ENCODE measurements at places on chromosomes 12 and 14.

DNA sequence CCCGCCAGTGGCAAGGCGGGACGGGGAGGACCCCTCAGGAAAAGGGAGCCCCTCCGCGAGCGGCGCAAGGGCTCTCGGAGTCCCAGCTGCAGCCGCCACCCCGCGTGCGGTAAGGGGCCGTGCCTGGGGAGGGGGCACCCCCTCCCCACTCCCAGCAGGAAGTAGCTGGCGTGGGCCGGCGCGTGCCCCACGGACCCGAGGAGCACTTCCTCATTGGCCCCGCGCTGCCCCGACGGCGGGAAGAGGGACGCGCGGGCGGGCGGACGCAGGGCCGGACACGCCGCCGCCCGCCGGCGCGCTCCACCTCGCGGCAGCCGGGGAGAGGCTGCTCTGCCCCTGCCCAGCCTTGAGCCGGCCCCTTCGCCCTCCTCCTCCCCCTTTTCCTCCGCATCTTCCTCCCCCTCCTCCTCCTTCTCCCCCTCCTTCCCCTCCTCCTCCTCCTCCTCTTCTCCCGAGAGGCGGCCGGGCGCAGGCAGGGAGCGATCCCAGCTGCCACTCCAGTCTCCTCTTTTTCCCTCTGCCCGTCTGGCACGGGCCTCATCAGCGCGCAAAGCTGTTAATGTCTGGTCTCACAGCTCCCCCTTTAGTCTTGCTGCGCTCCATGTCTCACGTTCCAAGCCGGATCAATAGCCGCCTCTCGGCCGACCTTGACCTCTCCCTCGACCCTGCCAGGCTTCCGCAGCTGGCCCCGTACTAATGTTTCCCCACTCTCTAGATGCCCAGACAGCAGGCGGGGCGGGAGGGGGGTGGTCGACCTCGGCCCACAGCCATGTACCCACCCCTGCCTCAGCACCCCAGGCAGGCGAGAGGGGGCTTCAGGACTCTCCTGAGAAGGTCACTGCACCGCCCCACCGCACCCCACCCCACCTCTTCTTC lies 2.6 kb upstream of the BCL11B start:
- no peak for DNase-seq

GRCh38 chr14:92400579-92401444 lies 77.8 kb downstream of the SLC24A4 start:
- peak; percentile 9 for DNase-seq

DNA sequence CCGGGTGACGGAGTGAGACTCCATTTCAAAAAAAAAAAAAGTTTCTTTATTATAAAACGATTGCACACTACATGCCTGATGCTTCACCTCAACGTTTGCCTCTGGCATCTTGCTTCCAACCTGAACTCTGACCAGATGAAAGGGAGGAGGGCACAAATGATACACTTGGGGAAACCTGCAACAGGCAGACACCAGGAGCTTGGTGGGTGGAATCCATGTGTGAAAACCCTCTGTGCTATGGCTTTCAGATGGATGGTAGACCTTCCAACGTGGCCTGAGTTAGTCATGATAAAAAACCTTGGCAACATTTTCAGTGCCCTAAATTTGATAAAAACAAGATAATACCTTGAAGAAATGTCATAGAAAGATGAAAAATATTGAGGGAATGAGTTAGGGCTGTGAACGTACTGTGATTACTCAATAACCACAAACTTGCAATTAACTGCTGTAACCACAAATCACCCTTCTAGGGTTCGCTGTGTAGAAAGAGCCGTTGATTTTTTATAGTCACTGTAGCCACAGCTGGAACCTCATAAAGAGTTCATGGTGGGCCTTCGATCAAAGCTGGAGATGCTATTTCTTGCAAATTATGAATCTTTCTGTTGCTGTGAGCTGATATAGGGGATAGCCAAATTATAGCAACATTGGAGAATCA lies 26.1 kb upstream of the GZMB start:
- DNase-seq, result no peak

- DNase-seq, result peak; percentile 72
These were observed 9.4 kb upstream of the WNT5B start for GRCh38 chr12:1619587-1619986.

DNA sequence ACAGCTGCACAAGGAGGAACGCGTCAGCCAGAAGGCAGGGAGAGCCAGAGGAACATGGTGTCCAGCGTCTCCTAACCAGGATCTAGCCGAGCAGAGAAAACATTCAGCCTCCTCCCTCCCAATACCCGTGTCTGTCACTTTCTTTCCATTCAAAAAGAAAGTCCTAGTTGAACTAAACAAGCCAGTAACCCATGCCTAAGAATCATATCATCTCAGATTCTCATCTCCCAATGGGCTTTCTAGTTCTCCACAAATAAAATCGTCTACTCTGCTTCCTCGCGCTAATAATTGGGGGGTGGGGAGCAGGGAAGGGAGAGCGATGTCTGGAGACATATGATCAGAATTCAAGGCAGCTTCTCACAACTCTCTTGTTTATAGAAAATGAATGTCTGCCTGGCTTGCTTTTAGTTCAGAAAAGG lies 7.4 kb downstream of the NKX2-1 start:
- DNase-seq, result no peak

- no peak for DNase-seq
These were observed 82.8 kb upstream of the RASSF8 start for GRCh38 chr12:25875661-25876060.

- no peak for DNase-seq
These were observed 179.7 kb downstream of the PDZRN4 start for GRCh38 chr12:41367726-41368405.

DNA sequence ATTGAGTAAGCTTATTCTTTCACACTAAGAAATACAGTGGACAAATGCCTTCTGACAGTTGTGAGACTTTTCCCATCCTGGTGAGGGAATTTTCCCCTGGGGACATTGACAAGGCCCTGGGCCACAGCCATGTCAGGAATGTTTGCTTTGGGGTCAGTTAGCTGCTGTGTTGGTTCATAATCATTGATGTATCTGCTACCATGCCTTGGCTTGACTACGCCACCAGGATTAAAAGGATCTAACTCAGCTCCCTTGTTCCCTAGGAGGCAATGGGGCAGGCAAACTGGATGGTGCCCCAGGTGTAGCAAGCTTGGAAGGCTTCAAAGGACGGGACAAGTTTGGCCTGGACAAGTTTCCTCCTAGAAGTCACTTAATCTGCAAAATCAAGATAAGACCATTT lies 3.1 kb upstream of the CCDC88C start:
- DNase-seq, result no peak

DNA sequence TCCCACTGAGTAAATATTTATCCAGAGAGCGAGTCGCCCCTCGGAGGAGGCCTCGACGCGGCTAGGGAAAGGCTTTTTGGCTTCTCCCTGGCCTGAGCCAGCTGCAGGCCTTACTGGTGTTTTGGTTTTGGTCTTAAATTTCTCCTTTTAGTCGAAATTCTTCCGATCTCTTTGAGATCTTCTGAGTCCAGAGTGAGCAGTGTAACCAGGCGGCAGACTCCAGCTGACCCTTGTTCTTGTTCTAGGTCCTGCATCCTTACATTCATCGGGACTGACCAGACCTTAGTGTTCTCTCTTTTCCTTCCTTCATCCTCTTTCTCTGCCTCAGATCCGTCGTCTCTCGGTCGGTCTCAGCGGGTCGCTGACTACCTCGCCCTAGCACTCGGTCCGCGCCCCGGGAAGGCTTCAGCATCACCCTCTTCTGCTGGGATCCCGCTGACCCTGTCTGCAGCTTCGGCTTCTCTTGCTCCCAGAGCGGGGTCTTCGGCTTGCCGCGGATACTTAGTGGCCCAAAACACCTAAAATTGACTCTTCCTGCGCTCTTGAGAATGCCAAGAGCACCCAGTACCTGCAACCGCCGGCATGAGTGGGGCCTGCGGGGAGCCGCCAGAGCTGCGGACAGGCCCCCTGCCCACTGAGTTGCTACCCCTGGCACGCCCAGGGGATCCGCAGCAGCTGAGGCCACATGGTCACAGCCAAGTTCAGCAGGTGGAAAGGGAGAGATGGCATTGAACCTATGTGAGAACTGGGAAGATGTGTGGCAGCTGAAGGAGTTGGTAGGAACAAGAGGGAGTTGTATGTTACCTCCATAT lies 2.4 kb upstream of the PAX9 start:
- DNase-seq, result no peak

- DNase-seq, result no peak
These were observed 174.7 kb upstream of the DAAM1 start for GRCh38 chr14:59013672-59014298.

All from stimulated activated naive B cell treated with anti-CD40 and anti-IgM and Interleukin-4, amounts not matched to agents 10 μg/mL and 1 μg/mL and 100 μg/mL, for 72 hours (primary cell).